SHP77 treated with DMSO at 0.1 percent for 48 hours (cell line): ENCODE measurements at places on chromosomes 16 and 17.

DNA sequence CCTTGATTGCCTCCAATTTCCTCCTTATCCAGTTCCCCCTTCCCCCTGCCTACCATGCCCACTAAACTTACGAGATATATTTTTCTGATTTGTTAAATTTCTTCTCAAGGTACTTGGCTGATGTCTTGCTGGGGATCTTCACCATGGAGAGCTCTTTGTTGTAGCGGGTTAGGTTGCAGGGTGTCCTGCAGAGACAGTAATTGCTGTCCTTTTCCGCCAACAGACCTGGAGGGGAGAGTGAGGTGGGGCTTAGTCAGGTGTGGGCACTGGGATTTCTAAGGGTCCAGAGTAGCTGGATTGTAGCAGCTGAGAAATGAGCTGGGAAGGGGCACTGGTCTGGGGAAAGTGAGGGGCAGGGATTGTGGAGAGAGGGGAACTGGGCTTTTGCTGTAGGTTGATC is 32.1 kb downstream of the SPACA3 start:
- no peak for DNase-seq

GRCh38 chr16:89360760-89361435 is 129.5 kb downstream of the ANKRD11 start:
- DNase-seq, result no peak

DNA sequence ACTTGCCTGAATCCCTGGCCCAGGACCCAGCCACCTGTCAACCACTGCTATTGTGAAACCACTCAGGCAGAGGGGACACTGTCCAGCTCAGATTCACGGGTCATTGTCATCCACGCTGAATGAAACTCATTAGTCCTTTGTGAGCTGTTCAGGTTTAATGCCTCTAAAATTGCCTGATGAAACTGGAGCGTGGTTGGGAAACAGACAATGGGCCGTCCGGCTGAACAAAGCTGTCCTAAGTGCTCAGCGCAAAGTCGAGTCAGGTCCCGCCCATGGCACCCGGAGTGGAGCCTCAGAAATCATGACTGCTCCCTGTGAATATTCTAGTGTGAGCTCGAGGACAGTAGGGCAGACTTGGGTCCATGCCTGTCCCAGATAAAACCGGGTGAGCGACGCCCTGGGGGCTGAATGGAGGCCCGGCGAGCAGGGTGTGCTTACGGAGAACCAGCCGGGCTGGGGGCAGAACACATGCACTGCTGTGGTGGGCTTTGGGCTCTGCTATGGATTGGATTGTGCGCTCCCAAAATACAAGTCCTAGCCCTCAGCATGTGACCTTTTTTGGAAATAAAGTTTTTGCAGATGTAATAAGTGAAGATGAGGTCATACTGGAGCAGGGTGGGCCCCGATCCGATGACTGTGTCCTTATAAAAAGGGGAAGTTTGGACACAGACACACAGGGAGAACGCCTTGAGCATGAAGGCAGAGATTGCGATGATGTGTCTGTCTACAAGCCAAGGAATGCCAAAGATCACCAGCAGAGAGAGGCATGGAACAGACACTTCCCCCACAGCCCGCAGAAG is 12.9 kb upstream of the CMIP start:
- DNase-seq, result no peak

DNA sequence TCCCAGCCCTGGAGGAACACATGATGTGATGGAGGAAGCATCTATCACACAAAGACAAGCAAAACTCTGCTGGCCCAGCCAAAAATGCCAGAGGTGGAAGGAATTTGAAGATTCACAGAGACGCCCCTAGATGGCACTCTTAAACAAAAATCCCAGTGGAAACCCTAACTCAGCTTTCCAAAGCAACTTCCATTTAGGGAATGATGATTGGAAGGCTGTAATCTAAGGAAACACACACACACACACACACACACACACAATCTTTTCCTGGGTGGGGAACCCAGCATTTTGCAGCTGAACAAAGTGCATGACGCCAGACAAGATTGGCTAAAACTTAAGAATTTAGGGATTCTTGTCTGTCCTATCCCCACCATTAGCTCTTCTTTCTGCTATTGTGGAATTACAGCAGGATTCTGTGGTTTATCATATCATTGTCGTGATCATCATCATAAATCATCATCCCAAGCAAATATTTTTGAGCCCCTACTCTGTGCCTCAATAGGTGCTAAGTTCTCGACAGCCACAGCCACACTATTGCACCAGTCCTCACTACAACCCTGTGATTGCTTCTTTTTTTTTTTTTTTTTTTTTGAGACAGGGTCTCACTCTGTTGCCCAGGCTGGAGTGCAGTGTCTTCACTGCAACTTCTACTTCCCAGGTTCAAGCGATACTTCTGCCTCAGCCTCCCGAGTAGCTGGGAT is 1.6 kb upstream of the LDAF1 start:
- peak; percentile 21 for DNase-seq

- DNase-seq, result no peak
These were observed 1.4 kb upstream of the CTRB1 start for GRCh38 chr16:75217389-75217851.

DNA sequence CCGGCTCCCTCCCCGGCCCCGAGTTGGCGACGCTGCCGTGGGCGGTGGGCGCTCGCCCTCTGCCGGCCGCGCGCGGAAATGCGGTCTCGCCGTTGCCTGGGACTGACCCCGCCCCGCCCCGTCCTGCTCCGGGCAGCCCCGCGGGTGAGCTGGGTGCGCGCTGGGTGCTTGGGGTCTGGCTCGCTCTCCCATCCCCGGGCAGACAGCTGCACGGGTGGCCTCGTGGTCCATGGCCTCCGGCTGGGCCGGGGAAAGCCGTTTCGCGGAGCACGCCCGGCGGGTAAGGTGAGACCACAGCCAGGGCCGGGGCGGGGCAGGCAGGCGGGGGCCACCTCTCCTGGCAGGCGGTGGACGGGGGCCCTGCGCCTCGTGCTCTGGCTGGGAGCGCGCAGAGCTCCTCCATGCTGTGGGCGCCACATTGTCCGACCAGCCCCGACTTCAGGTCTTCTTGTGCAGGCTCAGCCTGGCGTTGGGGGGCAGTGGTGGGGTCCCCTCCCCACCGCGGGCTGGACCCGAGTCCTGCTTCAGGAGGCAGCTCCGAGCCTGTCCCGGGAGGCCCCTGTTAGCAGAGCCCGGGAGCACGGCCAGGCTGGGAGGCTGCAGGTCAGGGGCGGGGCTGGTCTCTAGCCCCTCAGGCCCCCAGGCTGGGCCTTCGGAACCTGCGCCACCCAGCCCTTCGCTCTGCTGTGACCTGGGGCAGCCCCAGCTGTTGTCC is 7.0 kb upstream of the C1QTNF8 start:
- DNase-seq, result no peak

- peak; percentile 86 for DNase-seq
These were observed 13.4 kb upstream of the CRISPLD2 start for GRCh38 chr16:84806256-84806889.

DNA sequence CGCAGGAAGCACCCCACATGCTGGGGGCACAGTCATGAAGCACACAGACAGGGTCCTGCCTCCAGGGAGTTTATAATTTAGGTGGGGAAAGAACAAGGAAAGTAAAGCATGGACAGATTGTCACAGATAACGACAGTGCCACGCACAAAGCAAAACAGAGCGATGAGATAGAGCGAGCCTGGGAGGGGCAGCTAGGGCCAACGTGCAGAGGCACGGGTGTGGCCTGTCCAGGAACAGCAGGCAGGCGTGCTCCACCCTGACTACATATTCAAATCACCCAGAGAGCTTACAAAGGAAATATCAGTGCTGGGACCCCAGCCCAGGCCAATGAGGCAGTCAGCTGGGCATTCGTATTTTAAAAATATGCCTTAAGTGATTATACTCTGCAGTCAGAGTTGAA is 16.8 kb downstream of the LGALS9 start:
- DNase-seq, result no peak

- no peak for DNase-seq
These were observed 5.2 kb downstream of the USP7 start for GRCh38 chr16:8958344-8959167.

GRCh38 chr16:57379579-57379978 is 7.3 kb downstream of the CX3CL1 start:
- no peak for DNase-seq
